A549 treated with ZK216348 at 1 μM for 4 hours (cell line): ENCODE measurements at places on chromosomes 6 and 20. TPM values are rescaled to one million over a fixed set of nuclear protein-coding genes. Genes with fewer than 3 reads are reported as not detected.

The HLA-DQB2 gene
- not detected in 5 replicates for total RNA-seq

The CCN6 gene
- not detected in 5 replicates for total RNA-seq

The SIRPB1 gene
- total RNA-seq, result 0.36 to 0.98 TPM (median 0.51 TPM) in 5 replicates

The TNFRSF21 gene
- 17.3 to 21.9 TPM (median 18.6 TPM) in 5 replicates for total RNA-seq

The HLA-DOB gene
- total RNA-seq, result 0.16 to 0.23 TPM in 2 of 5 replicates, not detected in the others

The RIPOR2 gene
- total RNA-seq, result 0.13 to 0.31 TPM (median 0.25 TPM) in 5 replicates

The IPCEF1 gene
- total RNA-seq, result 0.03 TPM in 1 of 5 replicates, not detected in the others

The CST4 gene
- not detected in 5 replicates for total RNA-seq

The HELZ2 gene
- 9.6 to 20.8 TPM (median 14.8 TPM) in 5 replicates for total RNA-seq

The NOTCH4 gene
- 0.42 to 0.88 TPM (median 0.63 TPM) in 5 replicates for total RNA-seq

The CGA gene
- total RNA-seq, result 0.16 to 0.25 TPM in 2 of 5 replicates, not detected in the others

The CALHM6 gene
- total RNA-seq, result not detected in 5 replicates

The SLC13A3 gene
- 0.21 TPM in 1 of 5 replicates, not detected in the others for total RNA-seq

The VWA7 gene
- total RNA-seq, result 0.53 to 2.7 TPM (median 1.1 TPM) in 5 replicates

The VEGFA gene
- total RNA-seq, result 25.0 to 39.7 TPM (median 32.5 TPM) in 5 replicates
